Calu3 (cell line): ENCODE measurements at places on chromosomes 2 and 18. TPM values are rescaled to one million over a fixed set of nuclear protein-coding genes. Genes with fewer than 3 reads are reported as not detected.

GRCh38 chr2:69026026-69026425, 13.0 kb downstream of the ANTXR1 start:
- H3K27ac ChIP-seq, result no peak overlapping the region
- peak; percentile 66 for DNase-seq
- H3K36me3 ChIP-seq, result no peaks in the 10 kb centered on the region
- no peaks in the 10 kb centered on the region for H3K4me1 ChIP-seq

DNA sequence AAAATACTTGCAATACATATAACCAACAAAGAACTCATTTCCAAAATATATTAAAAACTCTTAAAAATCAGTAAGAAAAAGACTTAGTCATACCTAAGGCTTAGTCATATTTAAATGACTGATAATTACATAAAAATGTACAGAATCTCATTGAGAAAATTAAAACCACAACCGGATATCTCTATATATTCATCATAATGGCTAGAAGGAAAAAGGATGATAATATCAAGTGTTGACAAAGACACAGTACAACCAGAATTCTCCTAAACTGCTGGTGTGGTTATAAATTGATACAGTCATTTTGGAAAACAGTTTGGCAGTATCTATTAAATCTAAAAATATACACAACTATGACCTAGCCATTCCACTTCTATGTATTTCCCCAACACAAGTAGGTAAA, 27.1 kb upstream of the IHH start:
- H3K36me3 ChIP-seq, result no peaks in the 10 kb centered on the region
- H3K4me3 ChIP-seq, result no peak overlapping the region
- no peak for DNase-seq
- no peaks in the 10 kb centered on the region for H3K27me3 ChIP-seq

GRCh38 chr2:39871291-39871761, 92.3 kb upstream of the THUMPD2 start:
- no peak for DNase-seq
- peaks cover 26% of the 10 kb centered on the region for H3K27me3 ChIP-seq
- no peak overlapping the region for H3K27ac ChIP-seq

GRCh38 chr2:213710164-213710563, 425.9 kb downstream of the SPAG16 start:
- H3K27ac ChIP-seq, result no peak overlapping the region
- no peak overlapping the region for H3K4me3 ChIP-seq
- no peaks in the 10 kb centered on the region for H3K36me3 ChIP-seq
- no peak for DNase-seq
- H3K4me1 ChIP-seq, result no peaks in the 10 kb centered on the region
- H3K27me3 ChIP-seq, result no peaks in the 10 kb centered on the region

GRCh38 chr18:7740821-7741220, 173.7 kb downstream of the PTPRM start:
- H3K4me3 ChIP-seq, result no peak overlapping the region
- no peaks in the 10 kb centered on the region for H3K27me3 ChIP-seq
- H3K4me1 ChIP-seq, result peaks cover 10% of the 10 kb centered on the region
- no peak overlapping the region for H3K27ac ChIP-seq

DNA sequence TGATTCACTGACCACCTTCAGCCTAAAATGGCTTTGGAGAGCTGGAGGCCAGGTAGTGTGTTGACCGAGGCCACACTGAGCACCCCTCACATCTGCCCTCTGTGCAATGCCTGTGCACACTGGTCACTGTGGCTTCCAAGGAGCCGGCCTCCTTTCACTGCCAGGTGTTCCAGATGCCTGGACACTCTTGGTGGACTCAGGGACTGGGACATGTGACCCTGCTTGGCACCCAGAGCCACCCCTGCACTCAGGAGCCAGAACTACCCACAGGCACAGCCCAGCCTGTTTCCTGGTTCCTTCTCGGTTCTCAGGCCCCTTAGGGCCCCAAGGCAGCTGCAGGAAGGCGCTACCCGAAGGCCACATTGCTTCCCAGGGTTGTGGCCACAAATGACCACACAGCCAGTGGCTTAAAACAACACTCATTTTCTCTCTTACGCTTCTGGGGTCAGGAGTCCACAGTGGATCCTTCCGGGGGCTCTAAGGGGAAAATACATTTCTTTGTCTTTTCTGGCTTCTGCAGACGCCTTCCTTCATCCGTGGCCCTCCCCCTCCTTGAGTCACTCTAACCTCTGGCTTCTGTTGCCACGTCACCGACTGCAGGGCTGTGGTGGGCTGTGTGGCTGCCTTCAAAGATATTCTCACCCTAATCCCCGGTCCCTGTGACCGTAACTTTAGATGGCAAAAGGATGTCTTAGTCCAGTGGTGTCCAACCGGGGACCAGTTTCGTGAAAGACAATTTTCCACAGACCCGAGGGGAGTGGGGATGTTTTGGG, 78.6 kb downstream of the ASB1 start:
- no peak for DNase-seq
- peaks cover 12% of the 10 kb centered on the region for H3K4me1 ChIP-seq
- H3K27me3 ChIP-seq, result peaks cover 18% of the 10 kb centered on the region
- peaks cover 8% of the 10 kb centered on the region for H3K36me3 ChIP-seq
- no peak overlapping the region for H3K27ac ChIP-seq
- no peak overlapping the region for H3K4me3 ChIP-seq

- H3K36me3 ChIP-seq, result no peaks in the 10 kb centered on the region
- H3K4me1 ChIP-seq, result no peaks in the 10 kb centered on the region
- DNase-seq, result no peak
- H3K4me3 ChIP-seq, result no peak overlapping the region
- H3K27me3 ChIP-seq, result peaks cover 26% of the 10 kb centered on the region
These were observed 362.8 kb upstream of the HS6ST1 start for GRCh38 chr2:128681507-128681906.

DNA sequence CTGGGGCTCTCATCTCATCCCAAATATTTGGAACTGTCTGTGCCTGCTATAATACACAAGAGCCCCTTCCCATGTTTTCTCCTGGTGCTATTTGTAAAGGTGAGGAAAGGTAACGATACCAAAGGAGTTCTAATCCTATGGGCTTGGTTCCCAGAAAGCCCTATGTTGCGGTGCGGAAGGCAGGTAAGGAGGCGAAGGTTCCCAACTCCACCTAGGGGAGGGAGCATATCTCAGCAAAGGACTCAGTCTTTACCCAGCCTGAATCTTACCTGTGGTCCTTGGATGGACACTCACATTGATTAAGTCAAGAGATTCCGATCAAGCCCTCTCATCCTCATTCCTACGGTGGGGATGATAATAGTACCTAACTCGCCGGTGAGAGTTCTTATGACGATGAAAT, 140.1 kb downstream of the BCL2 start:
- DNase-seq, result no peak
- no peaks in the 10 kb centered on the region for H3K4me1 ChIP-seq
- no peaks in the 10 kb centered on the region for H3K36me3 ChIP-seq
- no peak overlapping the region for H3K27ac ChIP-seq

GRCh38 chr18:48934723-48935432, 15.9 kb downstream of the SMAD7 start:
- peak overlapping the region; percentile 6 for H3K4me3 ChIP-seq

DNA sequence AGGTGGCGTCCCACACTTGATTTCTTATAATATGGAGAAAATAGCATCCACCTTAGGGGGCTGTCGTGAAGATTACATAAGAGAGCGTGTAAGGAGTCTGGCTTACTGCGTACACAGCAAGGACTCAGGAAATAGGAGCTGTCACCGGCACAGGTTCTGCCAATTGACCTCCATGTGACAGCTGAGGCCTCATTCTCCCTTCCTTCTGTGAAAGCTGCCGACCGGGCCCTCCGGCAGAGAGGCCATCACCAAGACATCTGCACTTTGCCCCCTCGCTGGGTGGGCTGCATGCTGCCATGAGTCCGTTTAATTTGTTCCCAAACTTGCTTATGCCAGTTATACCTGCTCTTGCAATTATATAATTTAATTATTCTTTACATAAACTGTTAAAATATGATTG, 27.7 kb downstream of the HS1BP3 start:
- H3K4me1 ChIP-seq, result peaks cover 8% of the 10 kb centered on the region
- no peak overlapping the region for H3K4me3 ChIP-seq
- no peak overlapping the region for H3K27ac ChIP-seq
- H3K27me3 ChIP-seq, result no peaks in the 10 kb centered on the region
- DNase-seq, result no peak

DNA sequence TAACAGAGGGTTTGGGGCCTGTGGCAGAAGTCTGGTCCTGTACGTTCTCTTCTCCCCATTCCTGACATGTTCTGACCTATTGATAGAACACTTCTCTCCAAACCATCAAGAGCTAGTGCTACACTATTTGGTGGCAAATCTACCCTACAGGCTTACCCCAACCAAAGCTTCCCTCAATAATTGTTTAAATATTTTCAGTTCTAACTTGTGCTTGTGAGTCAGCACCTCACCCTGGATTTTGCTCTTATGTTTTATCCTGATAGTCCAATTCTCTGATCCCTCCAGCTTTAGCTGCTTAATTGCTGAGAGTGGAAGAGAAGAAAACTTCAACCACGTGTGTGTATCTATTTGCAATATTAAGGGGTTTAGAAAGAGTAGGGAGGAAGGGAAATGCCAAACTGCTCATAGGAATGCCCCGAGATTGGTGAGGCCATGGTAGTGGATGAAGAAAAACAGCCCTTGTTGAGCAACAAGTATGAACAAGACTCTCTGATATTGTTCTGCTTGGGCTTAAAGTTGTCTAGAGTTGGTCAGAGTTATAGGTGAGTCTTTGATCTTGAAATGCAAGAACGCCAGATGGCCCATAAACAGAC, 67.8 kb upstream of the PARD3B start:
- H3K27ac ChIP-seq, result no peak overlapping the region
- no peak for DNase-seq
- H3K36me3 ChIP-seq, result no peaks in the 10 kb centered on the region
- no peak overlapping the region for H3K4me3 ChIP-seq

GRCh38 chr2:65800998-65801397, 368.6 kb upstream of the SPRED2 start:
- peak; percentile 32 for DNase-seq
- peaks cover 30% of the 10 kb centered on the region for H3K27me3 ChIP-seq
- H3K36me3 ChIP-seq, result no peaks in the 10 kb centered on the region
- no peak overlapping the region for H3K4me3 ChIP-seq
- no peak overlapping the region for H3K27ac ChIP-seq

DNA sequence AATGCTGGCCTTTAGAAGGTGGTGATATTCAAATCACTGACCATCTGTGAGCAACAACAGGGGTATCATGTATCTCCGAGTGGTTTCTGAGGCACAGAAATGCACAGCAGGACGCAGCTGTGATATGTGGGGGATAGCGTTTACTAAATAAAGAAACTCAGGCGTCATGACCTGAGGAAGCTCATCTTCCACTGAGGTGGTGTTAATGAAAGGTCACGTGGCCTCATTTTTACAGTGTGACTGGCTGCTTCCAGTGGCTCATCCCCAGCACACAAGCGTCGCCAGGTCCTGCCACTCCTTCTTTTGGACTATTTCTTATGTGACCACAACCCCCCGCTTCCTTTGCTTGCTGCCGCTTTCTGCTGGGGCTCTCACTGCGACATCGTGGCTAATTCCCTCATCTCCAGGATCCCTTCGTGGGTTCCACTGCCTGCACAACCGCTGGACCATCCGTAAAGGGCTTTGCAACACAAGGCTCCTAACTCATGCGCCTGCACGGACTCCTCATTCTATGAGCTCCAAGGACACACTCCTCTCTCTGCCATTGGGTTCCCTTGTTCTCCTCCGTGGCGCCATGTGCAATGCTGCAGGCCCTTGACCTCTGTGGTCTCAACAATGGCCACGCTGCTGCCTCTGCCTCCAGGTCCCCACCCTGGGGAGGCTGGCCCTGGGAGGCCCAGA, 109.3 kb downstream of the MBP start:
- no peak overlapping the region for H3K4me3 ChIP-seq
- no peaks in the 10 kb centered on the region for H3K27me3 ChIP-seq
- peaks cover 9% of the 10 kb centered on the region for H3K4me1 ChIP-seq
- H3K27ac ChIP-seq, result no peak overlapping the region
- H3K36me3 ChIP-seq, result peaks cover 53% of the 10 kb centered on the region
- DNase-seq, result no peak

- peaks cover 74% of the 10 kb centered on the region for H3K4me1 ChIP-seq
- DNase-seq, result no peak
- peak overlapping the region; percentile 79 for H3K27ac ChIP-seq
These were observed 8.5 kb downstream of the ONECUT2 start for GRCh38 chr18:57443702-57444101.

GRCh38 chr2:24771764-24772586, 21.2 kb downstream of the PTRHD1 start:
- no peak overlapping the region for H3K4me3 ChIP-seq
- no peaks in the 10 kb centered on the region for H3K27me3 ChIP-seq
- no peak overlapping the region for H3K27ac ChIP-seq
- H3K36me3 ChIP-seq, result no peaks in the 10 kb centered on the region

DNA sequence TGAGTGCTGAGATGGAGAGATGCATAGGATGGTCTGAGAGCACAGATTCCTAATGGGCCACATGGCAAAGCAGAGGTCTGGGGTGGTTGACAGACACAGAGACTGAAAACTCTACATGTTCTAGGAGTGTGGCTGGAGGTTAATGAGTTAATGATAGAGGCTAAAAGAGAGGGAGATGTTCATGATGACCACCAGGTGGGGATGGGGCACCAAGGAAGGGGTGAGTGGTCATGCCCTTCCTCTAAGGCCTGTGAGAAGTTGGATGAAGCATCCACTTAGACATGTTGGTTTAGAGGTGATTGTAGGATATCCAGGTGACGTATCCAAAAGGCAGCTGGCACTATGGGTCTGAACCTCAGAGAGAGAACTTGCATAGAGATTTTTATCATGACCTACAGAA, 102.1 kb downstream of the LRP2 start:
- no peaks in the 10 kb centered on the region for H3K36me3 ChIP-seq
- DNase-seq, result no peak
- peaks cover 21% of the 10 kb centered on the region for H3K27me3 ChIP-seq
- H3K4me1 ChIP-seq, result peaks cover 9% of the 10 kb centered on the region
- H3K27ac ChIP-seq, result no peak overlapping the region
- H3K4me3 ChIP-seq, result no peak overlapping the region

DNA sequence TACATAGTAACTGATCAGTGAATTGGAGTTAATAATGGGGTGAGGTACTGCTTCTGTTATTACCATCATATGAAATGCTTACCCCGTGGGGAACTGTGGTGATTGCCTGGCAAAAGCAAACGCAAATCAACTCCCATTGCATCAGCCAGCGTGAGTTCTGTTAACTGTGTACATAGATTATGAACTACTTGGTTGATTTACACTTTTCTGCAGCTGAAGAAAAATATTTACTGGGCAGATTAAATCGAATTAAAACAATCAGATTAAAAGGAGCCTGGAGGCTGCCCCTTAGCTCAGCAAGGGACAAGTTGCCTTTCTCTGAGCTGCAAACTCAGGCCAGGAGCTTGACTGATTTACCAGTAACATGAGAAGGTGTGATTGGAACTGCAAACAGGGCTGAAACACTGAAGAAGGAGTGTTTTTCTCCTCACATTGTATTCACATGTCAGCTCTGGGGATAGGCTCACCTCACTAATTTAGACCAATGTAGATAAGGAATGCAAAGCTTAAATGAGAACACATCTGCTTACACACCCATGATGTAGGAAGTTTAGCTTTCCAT, 220.1 kb downstream of the OSR1 start:
- DNase-seq, result no peak
- peak overlapping the region; percentile 68 for H3K27ac ChIP-seq
- no peak overlapping the region for H3K4me3 ChIP-seq

- no peaks in the 10 kb centered on the region for H3K36me3 ChIP-seq
- no peak overlapping the region for H3K27ac ChIP-seq
- no peak overlapping the region for H3K4me3 ChIP-seq
- no peaks in the 10 kb centered on the region for H3K4me1 ChIP-seq
These were observed 242.4 kb downstream of the LDLRAD4 start for GRCh38 chr18:13460946-13461345.

The CDH19 gene
- total RNA-seq, result 0.27 and 0.33 TPM in 2 replicates

The AGPS gene
- 55.2 and 69.9 TPM in 2 replicates for total RNA-seq

The SPC25 gene
- total RNA-seq, result 60.2 and 77.0 TPM in 2 replicates

The CYTIP gene
- not detected in 2 replicates for total RNA-seq

The MOB1A gene
- 116 and 119 TPM in 2 replicates for total RNA-seq

The AGXT gene
- not detected in 2 replicates for total RNA-seq

The SMAD4 gene
- total RNA-seq, result 78.6 and 96.7 TPM in 2 replicates

The GATA6 gene
- 54.6 and 58.4 TPM in 2 replicates for total RNA-seq

The STON1 gene
- 0.86 and 1.3 TPM in 2 replicates for total RNA-seq
